ENCODE measurements at places on chromosomes 7 and 10.
A peak's percentile ranks its signal among the peaks of the same experiment; 100 is the strongest.

GRCh38 chr7:149878523-149878921 is 4.8 kb downstream of the ATP6V0E2 start:
- DNase-seq: peak; percentile 6

GRCh38 chr7:78967046-78967445 is 486.4 kb downstream of the MAGI2 start:
- DNase-seq: no peak

GRCh38 chr10:11109590-11109989 is 91.9 kb downstream of the CELF2 start:
- DNase-seq: no peak

DNA sequence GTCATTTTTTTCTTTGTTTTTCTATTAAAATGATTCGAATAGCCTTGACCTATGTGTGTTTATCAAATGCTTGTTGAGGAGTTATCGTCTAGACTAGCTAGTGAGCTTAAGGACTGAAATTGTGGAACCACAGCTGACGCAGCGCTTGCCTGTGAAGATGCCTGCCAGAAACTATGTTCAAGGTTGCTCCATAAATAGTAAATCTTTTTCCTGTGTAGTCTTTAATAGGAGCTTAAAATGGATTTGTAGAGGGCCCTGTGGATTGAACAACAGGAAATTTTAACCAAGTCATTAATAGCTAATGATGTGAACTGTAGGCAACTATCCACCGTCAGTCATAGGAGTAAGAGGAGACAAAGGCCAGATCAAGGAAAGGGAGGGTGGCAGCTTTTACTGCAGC is 145.1 kb downstream of the GNAI1 start:
- DNase-seq: no peak

DNA sequence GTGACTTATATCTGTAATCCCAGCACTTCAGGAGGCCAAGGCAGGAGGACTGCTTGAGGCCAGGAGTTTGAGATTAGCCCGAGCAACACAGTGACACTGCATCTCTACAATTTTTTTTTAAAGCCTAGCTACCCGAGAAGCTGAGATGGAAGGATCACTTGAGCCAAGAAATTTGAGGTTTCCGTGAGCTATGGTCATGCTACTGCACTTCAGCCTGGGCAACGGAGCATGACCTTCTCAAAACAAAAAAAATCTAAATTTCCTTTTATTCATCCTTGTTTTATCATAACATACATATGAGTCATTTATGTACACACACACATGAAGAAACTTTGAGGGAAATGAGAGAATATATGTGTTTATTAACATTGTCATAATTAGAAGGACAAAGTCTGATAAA is 277.5 kb upstream of the MAGI2 start:
- no peak for DNase-seq

- DNase-seq: no peak
These were observed 60.2 kb downstream of the MKI67 start for GRCh38 chr10:128065881-128066534.

- no peak for DNase-seq
These were observed 41.8 kb downstream of the INSIG1 start for GRCh38 chr7:155339474-155339873.

DNA sequence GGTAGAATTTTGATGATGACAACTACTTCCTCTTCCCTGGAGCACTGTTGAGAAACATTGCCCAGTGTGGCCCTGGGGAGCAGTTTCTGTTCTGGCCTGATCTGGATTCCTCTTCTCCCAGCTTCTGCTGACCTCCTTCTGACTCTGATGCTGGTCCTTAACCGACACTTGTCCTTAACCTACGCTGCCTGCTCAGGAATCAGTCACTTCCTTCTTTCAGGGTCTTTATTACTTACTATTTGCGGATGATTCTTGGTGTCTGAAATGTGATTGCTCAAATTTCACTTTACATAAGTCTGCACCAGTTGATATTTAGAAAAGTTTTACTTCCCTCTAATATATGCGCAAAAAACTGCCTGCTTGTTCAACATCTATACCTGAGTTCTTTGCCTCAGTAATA is 164.1 kb downstream of the PTEN start:
- DNase-seq: no peak

- no peak for DNase-seq
These were observed 10.1 kb downstream of the NCOA4 start for GRCh38 chr10:46020344-46020657.

DNA sequence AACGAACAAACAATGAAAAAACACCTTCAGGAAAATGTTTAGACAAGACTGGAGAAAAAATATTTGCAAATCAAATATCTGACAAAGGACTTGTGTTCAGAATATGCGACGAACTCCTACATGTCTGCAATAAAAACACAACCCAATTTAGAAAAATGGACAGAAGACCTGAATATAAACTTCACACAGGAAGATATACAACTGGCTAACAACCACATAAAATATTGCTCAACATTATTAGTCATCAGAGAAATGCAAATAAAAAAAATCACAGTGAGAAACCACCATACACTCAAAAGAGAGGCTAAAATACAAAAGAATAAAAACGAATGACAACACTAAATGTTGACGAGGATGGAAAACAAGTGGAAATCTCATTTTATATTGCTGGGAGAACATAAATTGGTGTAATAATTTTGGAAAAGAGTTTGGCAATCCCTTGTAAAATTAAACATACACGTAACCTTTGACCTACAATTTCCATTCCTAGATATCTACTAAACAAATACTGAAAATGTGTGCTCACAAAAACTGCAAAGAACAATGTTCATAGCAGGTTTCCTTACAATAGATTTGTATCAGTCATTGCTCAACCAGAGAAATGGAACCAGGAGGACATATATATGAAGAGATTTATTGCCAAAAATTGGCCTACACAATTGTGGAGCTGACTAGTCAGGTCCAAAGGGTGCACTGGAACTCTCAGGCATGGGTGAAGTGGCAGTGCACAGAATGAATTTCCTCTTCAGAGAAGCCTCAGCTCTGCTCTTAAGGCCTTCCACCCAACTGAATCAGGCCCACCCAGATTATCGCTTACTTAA is 82.9 kb upstream of the OGDHL start:
- no peak for DNase-seq

- DNase-seq: no peak
These were observed 39.6 kb upstream of the KCND2 start for GRCh38 chr7:120233338-120233737.

DNA sequence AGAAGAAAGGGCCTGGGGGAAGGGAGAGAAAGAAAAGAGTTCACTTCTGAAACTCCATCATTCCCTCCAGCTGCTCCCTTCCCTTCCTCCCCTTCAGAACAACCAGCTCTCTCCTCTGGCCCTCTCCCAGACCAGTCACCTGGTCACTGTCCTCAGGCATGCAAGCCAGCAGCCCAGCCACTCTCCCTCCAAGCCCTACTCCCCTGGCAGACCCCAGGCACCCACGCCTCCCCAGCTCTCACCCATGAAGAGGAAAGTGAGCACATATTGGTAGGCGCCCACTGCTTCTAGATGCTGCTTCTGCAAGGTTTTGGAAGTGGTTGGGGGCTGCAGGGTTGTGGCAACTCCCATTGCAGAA is 353 bp downstream of the MOGAT3 start:
- DNase-seq: no peak

DNA sequence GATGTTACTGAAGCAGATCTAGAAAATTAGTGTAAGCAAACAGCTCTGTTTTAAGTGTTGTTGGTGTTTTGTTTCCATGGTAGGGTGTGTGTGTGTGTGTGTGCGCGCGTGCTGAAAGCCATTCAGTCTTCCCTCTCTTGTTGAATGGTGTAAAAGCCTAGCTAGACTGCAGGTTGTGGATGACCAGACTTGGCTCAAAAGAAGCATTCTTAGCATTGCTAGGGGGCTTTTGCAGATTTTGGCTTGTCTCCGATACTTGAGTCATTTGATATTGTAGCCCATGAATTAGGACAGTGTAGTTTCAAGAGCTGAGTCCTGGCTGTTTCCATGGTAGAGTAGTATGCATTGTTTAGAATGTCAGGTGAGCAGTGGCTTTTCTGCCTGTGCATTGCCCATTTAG is 99.1 kb downstream of the SND1 start:
- no peak for DNase-seq

- no peak for DNase-seq
These were observed 446.3 kb downstream of the GRID1 start for GRCh38 chr10:85920311-85920710.

DNA sequence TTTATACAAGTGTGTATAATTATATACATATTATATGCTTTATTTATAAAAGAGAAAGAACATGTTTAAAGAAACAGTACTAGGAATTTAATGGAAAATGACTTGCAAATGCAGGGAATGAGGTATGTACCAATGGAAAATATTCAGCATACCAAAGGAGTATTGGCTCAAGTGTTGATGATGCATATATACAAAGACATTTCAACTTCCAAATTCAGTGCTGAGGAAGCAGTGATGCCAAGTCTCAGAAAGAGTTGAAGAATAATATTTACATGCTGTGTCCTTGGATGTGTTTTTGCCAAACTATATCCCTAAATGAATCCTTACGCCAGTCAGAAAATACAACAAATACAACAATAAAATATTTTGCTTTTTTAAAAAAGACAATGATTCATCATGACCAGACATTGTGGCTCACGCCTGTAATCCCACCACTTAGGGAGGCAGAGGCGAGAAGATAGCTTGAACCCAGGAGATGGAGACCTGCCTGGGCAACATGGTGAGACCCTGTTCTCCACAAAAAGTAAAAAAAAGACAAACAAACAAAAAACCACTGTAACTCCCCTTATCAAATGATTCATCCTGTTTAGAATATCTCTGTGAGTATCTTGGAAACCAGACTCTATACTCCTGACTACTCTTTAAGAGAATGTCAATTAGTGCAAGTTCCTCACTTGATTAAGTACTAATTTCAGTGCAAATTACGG is 157.2 kb downstream of the CHRM2 start:
- no peak for DNase-seq

- DNase-seq: no peak
These were observed 8.3 kb upstream of the ARHGAP12 start for GRCh38 chr10:31936933-31937332.

DNA sequence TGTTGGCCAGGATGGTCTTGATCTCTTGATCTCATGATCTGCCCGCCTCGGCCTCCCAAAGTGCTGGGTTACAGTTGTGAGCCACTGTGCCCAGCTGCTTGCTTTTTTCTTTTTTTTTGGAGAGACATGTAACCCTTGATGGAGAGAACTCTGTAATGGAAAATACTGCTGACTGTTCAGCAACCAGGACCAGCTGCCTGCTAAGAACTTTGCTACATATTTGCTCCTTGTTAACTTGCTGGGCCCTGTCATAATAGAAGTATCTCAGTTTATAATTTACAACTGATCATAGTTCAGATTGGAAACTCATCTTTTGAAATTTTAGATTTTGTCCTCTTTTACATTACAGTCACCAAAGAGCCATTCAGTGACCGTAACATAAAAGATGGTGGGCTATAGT is 34.9 kb downstream of the TASOR2 start:
- no peak for DNase-seq

GRCh38 chr7:151904270-151904669 is 27.4 kb upstream of the PRKAG2 start:
- no peak for DNase-seq

DNA sequence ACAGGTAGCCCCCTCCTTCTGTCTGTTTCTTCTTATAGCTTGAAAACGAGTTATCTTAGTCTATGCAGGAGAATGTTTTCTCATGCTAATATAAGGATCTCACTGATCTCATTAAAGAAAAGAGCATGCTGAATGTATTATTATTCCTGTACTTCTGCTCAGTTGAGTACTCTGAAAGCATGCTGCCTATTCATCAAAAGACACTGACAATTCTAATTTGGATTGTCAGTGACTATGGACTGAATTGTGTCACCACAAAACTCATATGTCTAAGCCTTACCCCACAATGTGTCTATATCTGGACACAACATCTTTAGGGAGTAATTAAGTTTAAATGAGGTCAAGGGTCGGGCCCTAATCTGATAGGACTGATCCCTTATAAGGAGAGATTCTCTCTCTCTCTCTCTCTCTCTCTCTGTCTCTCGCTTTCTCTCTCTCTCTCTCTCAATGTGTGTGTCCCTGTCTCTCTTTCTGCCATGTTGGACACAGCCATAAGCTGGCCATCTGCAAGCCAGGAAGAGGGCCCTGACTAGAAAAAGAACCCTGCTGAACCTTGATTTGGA is 98.4 kb downstream of the GNAT3 start:
- no peak for DNase-seq

- DNase-seq: no peak
These were observed 85.4 kb upstream of the RHOBTB1 start for GRCh38 chr10:61029411-61029810.

DNA sequence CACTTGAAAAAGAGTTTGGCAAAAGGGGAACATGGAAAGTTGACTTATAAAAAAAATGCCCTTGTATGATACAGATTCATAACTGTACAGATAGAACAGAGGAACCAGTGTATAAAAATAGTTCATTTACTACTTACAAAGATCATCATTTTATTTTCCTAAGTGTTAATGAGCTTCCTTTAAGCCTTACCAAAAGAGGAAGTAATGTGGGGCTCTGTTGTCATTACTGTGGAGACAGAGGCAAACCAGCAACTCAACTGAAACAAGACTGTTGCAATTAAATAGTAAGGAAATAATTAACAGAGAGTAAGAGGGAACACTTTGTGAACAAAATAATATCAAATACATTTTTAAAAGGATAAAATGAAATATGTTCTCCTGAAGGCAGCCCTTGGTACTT is 526.2 kb upstream of the ADARB2 start:
- DNase-seq: no peak

- DNase-seq: no peak
These were observed 628 bp downstream of the MPLKIP start for GRCh38 chr7:40133561-40134427.

- no peak for DNase-seq
These were observed 42.8 kb upstream of the NCAPG2 start for GRCh38 chr7:158747408-158747807.

DNA sequence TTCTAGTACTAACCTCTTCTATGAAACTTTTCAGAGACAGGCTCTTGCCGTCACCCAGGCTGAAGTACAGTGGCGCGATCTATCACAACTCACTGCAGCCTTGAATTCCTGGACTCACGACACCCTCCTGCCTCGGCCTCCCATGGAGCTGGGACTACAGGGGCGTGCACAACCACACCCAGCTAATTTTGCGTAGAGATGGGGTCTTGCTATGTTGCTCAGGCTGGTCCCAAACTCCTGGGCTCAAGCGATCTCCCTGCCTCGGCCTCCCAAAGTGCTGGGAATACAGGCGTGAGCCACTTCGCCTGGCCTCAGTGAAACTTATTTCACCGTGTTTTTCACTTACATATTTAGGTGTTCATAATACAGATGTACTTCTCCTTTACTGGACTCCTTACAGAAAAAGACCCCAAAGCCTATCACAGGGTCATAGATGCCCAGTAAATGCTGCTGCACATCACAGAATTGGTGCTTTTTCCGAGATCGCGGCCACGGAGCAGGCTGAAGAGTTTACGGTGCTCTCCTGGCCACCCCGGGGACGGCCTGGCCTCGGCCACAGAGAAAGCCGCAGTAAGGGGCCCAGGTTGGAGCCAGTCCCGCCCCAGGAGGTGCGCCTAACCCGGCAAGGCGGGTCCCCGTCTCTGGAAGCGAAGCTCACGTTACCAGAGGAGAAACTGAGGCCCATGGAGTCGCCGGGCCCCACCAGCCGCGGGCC is 595 bp downstream of the TBL2 start:
- no peak for DNase-seq

GRCh38 chr10:29386342-29386999 is 97.6 kb downstream of the LYZL1 start:
- no peak for DNase-seq

GRCh38 chr7:90910136-90910535 is 314.0 kb downstream of the CDK14 start:
- DNase-seq: no peak

GRCh38 chr7:96328016-96328415 is 6.1 kb upstream of the SLC25A13 start:
- DNase-seq: no peak

- DNase-seq: no peak
These were observed 92.4 kb downstream of the ZNF365 start for GRCh38 chr10:62466590-62466989.
